ENCODE measurements at places on chromosomes 6 and 20. TPM values are rescaled to one million over a fixed set of nuclear protein-coding genes. Genes with fewer than 3 reads are reported as not detected.

GRCh38 chr6:44401138-44401537, 13.6 kb downstream of the CDC5L start:
- no peak for DNase-seq

GRCh38 chr6:30880698-30881252, 3.5 kb upstream of the DDR1 start:
- no peak for DNase-seq

DNA sequence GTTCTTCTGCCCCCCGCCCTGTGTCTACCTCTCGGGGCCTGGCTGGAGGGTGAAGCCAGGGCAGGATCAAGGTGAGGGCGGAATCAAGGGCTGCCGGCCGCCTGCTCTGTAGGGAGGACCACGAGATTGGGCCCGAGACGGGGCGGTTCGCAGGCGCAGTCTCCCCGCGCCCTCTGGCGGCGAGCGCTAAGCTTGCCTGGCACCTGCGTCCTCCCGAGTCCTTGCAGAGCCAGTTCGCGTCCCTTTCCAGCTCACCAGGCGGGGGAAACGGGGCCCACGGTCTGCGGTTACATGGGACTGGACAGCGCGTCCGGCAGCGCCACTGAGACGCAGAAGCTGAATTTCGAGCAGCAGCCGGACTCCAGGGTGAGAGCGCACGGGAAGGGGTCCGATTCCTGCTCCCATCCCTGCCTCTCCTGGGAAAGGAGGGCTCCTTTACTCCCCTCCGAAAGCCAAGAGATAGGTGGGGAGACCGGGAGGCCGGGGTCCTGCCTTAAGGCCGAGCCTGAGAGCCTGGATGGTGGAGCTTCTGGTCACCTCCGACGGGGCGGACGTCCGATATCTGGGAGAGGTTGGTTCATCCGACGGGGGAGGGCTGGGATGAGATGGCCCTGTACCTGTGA, 3.6 kb upstream of the MATN4 start:
- DNase-seq = peak; percentile 51

DNA sequence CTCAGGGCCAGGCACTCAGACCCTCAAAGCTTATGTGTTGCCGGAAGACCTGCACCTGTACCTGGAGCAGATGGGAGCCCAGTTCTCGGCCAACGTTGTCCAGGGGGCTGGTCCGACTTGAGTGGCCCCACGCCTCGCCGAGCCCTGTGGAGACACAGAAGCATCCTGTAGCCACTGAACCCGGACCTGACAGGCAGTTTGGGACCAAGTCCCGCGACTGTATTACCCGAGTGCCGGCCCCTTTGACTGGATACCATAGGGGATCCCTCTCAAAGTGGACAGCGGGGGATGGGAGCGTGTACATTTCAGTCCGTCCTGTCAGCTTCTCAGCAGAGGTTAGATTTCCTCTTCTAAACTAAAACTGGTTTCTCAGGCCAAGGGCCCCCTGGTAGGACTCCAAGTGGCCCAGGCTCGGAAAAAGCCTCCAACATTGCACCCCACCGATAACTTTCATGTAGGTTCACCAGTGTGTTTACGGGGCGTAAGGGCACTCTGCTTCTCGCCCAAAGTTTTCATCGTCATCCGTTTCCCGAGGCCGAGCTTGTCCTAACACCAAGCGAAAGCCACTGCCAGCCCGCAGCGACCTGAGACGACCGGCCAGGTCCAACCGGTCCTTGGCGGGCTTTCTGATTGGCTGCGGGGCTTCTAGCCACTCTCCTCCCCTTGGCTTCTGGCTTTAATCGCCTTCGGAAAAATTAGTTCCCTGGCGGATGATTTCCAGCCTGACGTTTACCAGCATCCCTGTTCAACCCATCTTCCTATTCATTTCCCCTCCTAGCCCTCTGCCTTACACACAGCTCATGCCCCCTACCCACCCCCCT, 10.8 kb downstream of the SIM1 start:
- DNase-seq = peak; percentile 26

DNA sequence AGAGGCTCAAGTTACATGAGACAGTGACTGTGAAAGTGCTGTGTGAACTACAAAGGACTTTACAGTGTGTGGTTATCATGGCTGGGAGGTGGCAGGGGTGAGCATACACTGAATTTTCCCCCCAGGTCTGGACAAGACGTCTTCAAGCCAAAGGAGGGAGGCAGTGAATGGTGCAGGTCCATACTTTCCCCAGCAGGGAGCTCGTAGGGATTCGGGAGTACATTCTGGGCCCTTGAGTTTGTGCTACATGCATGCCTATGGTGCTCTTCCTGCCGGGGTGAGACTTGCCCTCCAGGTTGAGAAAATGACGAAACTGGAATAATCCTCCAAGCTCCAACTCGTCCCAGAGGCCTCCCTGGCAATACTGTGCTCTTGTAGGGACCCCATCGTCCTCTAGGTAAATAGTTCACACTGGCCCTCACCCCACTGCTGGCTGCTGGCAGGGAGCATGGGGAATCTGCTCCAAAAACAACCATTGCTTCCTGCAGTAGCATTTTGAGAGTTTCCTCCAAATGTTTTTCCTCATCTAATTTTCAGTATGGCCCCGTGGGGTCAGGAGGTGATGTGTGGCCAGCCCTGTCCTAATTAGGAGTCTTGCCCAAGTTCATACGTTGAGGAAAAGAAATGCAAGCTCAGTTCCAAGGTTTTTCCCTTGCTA, 57.6 kb downstream of the ZNF831 start:
- peak; percentile 27 for DNase-seq

- no peak for DNase-seq
These were observed 343.4 kb downstream of the PKHD1 start for GRCh38 chr6:51743999-51744398.

Gene HTR1E
- total RNA-seq = not detected

Gene HLA-DQA1
- total RNA-seq = not detected

Gene PACRG
- not detected for total RNA-seq

Gene SLC26A8
- not detected for total RNA-seq
